ENCODE measurements at places on chromosomes 3 and 15.

DNA sequence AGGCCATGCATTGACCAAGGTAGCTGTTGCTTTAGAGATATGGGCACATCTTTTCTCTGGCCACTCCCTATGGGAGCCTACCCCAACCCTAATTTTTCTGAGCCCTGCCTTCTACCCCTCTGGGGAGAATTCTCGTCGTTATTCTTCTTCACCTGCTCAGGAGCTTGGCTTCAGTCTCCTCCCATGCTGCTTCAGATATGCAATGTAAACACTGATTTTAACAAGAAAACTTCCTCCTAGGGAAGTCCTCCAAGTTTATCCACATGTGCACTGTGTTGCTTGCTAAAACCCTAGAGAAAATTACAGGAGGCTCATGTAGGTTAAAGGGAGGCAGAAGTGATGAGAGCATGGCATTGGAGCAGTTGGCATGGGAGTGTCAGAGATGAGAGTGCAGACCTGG, 445.2 kb upstream of the MDFIC2 start:
- DNase-seq: no peak

- DNase-seq: no peak
These were observed 36.6 kb downstream of the UACA start for GRCh38 chr15:70726753-70727152.

DNA sequence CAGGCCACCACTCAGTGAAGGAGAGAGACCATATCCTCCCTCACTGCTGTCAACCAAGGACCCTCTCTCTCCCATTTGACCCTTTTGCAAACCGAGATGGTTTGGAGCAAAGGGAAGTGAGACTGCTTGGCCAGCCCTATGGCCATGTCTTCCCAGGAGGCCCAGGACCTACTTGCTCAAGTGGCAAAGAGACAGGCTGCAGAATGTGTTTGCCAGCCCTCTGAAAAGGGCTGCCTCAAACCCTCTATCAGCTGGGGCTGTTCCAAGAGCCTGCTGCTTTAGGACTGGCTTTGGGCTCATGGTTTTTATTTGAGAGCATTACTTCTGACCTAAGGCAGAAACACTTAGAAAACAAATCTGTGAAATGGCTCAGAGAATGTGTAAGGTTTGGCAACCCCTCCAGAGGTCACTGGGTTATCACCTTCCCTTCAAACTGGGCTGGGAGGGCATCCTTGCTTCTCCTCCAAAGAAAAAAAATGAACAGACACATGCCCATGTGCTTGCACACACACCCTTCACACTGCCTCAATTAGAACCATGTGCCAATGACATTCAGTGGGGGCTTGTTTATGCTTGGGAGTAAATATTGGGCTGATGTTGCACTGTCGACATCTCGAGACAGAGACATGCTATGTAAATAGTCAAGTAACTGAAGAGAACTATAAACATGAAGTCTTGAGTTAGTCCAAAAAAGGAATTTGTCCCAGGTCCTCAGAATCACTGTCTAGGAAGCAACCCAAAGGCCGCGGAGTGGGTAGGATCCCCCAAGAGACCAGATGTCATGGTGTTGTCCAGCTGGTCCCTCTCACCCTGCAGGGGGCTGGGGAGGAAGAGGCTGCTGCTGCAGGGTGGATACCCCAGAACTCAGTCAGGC, 49.8 kb upstream of the CTDSPL start:
- DNase-seq: no peak

DNA sequence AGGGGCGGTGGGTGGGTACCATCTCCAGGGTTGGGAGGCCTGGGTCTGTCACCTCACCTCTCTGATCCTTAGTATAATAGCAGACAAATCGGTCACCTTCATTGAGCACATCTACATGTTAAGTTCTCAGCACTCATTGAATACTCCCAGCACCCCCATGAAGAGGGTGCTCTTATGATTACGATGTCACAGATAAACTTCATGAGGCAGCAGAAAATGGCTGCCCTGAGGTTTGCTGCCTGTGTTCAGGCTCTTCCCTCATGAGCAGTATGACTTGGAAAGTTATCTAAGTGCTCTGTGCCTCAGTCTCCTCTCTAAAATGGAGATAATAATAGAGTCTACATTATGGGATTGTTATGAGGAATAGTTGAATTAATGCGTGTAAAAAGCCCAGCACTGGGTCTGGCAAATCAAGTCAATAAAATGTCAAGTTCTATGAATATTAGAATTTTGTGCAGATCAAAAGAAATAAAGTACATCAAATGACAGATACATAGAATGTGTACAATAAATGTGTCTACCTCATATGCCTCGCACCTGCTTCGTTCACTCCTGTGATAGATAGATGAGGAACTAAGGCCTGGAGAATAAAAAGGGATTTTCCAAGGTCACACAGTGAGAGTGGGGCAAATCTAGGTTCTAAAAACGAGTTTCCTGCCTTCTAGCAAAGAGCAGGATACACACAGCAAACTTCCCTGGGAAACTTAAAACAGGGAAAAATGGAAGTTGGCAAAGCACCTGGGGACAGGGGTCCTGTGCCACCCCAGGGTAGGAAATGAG, 142.2 kb upstream of the MRPS22 start:
- DNase-seq: no peak

DNA sequence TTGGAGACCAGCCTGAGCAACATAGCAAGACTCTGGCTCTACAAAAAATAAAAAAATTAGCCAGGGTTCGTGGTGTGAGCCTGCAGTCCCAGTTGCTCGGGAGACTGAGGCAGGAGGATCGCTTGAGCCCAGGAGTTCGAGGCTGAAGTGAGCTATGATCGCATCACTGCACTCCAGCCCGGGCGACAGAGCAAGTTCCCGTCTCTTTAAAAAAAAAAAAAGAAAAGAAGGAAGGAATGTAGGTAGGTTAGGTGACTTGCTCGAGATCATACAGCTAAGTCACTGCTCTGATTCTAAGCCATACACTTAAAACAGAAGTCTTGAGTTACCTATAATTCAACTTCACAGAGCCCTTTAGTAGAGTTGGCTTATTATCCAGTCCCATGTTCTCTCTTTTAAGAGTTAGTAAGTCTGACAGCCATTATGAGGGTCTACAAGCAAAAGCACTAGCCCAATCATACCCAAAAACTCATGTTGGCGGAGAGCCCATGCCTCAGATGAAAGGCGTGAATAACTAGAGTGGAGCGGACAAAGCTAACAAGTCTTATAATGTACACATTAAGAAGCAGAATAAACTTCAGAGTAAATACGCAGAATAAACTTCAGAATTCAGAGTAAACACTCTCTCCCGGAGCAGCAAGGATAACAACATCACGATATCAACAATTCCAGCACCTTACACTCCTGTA, 768 bp downstream of the AAGAB start:
- DNase-seq: no peak

GRCh38 chr3:34998902-34999301, 640.4 kb upstream of the ARPP21 start:
- DNase-seq: no peak

GRCh38 chr15:41695750-41696436, 35.7 kb downstream of the MGA start:
- DNase-seq: peak; percentile 33

- no peak for DNase-seq
These were observed 22.1 kb downstream of the NCK1 start for GRCh38 chr3:136883967-136884720.

DNA sequence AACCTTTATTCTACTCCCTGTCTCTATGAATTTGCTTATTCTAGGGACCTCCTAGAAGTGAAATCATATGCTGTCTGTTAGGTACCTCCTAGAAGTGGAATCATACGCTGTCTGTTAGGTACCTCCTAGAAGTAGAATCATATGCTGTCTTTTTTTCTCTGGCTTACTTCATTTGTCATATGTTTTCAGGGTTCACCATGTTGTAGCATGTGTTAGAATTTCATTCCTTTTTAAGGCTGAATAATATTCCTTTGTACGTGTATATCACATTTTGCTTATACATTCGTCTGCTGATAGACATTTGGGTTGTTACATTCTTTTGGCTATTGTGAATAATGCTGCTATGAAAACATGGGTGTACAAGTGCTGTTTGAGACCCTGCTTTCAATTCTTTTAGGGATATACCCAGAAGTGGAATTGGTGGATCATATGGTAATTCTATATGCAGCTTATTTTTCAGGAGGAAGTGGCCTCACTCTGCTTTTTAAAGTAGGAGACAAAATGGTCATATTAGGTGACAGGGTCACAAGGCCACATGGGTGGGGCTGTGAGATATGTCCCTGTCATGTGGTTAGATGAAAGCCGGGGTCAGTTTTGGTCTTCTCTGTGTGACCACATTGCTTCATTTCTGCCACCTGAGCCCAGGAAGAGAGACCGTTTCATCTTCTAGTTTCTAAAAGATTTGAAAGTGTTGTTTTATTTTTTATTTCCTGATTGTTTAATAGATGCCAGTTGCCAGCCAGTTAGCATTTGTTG, 76.7 kb downstream of the FLNB start:
- DNase-seq: no peak

GRCh38 chr15:94164202-94164807, 67.1 kb upstream of the MCTP2 start:
- peak; percentile 58 for DNase-seq

DNA sequence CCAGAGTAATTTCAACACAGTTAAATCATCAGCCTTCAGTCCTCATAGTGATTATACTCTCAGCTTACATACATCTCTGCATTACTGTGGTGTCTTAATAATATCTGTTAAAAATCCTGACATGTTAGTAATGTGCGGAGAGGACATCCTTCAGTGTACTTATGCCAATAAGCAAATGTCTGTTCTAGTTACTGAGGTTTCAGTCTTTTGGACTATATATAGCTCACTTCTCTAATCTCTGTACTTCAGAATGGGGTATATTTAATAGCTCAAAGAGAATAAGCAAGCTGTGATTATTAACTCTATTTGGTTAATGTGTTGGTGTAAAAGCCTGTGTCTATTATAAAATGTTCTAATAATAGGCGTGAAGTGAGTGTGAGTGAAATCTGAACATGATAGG, 28.9 kb upstream of the OSTN start:
- no peak for DNase-seq

GRCh38 chr3:107110596-107111305, 266.5 kb upstream of the CCDC54 start:
- no peak for DNase-seq

GRCh38 chr3:128076483-128077201, 24.4 kb downstream of the SEC61A1 start:
- DNase-seq: peak; percentile 41

DNA sequence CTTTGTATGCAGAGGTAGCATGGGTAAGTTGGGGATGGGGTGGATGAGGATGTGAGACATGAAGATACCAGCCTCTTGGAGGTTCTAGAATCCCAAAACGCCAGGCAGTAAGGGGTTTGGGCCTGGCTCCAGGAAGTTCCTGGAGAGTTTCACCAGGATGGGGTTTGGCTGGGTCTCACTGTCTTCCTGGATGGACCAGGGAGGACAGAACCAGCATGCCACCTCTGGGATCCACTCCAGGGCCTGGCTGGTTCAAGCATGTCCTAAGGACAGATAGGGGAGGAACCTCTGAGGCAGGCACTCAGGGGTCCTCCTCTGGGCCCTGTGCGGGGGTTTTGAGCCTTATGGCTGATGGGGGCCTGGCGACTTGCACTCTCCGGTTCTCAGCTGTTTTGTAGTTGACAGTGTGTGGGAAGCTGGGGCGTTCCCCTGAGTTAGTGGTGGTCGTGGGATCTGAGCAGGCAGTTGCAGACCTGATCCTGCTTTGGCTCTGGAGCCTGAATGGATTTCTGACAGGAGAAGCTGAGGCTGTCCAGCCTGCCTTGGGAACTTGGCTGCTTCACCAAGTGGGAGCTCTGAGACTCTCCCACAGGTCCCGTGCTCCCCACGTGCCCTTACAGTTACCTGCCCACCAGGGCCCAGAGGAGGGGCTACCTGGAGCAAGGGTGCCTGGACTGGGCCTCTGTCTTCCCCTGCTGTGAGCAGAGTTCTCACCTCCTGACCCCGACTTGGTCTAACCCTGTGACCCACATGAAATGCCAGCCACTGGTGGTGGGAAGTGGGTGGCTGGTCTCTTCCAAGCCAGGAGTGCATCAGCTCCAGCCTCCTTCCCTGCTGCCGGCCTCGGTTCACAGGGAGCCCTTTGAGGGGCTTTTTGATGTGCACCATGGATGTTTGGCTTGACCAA, 128.4 kb downstream of the EEFSEC start:
- no peak for DNase-seq

DNA sequence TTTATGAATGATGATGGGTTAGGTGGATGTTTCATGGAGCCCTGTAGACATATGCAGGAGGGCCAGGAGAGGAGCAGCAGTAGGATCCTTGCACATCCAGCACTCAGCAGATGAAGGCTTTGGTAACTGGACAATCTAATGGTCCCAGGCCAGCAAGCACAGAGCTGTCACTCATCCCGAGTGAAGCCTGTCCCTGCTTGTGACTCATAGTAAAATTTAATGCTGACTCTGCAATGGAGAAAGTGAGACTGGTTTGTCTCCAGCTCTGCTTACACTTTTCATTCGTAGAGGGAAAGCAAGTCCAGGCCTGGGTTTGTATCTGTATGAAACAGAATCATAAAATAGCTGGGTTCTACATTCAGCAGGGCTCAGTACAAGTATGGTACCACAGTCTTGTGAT, 131.7 kb downstream of the DTWD1 start:
- DNase-seq: no peak

DNA sequence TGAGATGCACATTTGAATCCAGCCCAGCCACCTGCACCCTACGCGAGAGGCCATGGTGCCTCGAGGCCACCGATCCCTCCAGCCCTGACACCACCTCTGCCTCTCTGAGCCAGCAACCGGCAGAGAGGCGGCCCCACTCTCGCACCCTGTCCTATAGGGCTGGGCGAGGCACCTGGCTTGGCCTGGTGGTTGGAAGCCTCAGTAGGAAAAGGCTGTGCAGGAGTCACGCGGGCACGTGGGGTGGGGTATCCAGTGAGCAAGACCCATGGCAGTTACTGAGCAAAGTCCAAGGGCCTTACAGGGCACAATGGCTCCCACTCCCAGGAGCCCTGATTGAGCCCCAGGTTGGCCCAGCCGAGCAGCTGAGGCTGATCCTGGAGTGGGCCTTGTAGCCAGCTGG, 12.4 kb upstream of the DUSP7 start:
- no peak for DNase-seq

DNA sequence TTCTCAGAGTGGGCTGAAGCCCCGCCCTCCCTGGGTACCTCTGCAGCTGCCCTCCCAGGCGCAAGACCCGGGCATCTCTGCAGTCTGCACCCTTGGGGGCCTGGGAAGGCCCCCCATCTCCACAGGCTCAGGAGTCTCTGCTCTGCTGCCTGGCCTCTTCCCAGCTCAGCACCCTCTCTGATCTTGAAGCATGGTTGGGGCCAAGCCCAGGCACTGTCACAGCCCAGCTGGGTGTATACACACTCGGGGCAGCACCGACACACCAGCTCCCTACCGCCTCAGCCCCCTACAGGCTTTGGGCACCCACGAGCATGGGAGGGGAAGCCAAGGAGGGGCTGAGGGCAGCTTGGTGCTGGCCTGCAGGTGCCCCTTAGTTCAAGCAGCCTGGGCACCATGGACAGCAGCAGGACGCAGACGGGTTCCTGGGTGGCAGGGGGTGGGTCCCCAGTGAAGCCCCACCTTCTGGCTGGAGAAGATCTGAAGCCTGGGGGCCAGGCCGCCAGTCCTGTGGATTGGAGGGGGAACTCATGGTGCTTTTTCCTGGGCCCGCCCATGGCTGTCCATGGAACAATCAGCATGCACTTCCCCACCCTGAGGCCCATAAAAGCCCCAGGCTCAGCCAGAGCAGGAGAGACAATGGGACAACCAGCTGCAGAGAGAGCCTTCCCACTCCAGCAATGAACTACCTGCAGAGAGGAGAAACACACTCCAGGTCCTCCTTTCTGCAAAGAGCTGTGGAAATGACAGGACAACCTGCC, 170.6 kb downstream of the TJP1 start:
- DNase-seq: no peak

GRCh38 chr3:69791106-69791505, 51.8 kb downstream of the MITF start:
- no peak for DNase-seq

- DNase-seq: no peak
These were observed 9.4 kb upstream of the CSPG5 start for GRCh38 chr3:47588053-47588452.

Measured in activated CD8-positive, alpha-beta memory T cell treated with anti-CD3 and anti-CD28 coated beads, Interleukin-2, amount 50 U/mL, for 4 hours (primary cell).